ENCODE measurements at places on chromosomes 3 and 15.
A peak's percentile ranks its signal among the peaks of the same experiment; 100 is the strongest.

DNA sequence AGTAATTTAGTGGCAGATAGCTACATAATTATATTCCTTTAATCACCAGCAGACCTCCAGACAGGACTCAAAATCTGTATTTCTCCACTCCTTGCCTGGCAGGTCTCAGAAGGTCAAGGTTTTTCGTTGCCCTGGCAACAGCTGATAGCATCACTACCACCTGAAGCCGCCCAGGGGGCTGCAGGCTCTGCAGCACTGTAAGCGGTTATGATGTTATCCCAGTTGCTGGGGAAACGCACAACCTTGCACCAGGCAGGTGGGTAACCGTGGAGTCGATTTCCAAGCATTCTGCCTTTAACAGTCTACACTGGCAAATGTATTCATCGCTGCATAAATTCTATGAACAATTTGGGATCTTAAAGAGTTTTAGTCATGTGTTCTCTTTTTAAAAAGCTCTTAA is 756.3 kb downstream of the NTRK3 start:
- DNase-seq: no peak

- no peak for DNase-seq
Measured at GRCh38 chr3:126319701-126320295, 37.4 kb downstream of the KLF15 start.

GRCh38 chr3:42975456-42975855 is 3.7 kb upstream of the GASK1A start:
- DNase-seq: no peak

DNA sequence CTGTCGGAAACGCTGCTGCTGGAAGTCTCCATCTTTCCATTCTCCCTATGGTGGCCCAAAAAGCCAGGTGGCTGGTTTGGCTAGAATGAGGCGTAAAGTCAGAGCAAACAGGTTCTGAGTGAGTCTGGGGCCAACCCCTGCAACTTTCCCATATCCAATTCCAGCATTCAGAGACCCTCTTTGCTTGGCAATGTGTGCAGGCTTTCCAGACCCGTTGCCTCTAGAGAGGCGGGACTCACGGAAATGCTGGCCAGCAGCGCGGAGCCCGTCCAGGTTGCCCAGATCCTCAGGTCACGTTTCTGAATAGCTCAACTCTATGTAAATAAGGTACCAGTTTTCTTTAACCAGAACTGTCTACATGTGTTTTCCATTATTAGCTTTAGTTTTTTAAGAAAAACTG is 68.0 kb downstream of the VGLL4 start:
- no peak for DNase-seq

GRCh38 chr3:153042088-153042487 is 119.9 kb upstream of the RAP2B start:
- DNase-seq: no peak

DNA sequence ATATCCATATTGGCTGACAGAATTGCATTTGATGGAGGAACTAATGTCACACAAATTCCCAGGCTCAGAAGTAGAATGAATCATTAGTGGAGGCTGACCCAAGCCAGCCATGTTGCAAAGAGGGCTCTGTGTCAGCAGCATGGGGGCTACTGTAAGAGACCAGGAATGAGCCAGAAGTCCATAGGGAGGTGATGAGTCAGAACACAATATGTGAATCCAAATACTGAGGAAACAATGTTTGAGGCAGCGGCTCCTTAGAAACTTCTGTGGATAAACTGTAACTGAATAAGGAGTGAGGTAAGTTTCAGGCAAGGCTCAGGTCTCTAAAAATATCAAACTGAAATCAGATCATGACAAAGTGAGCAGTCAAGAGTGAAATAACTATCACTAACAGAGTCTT is 170.7 kb downstream of the WDR72 start:
- DNase-seq: no peak

GRCh38 chr3:16982460-16982859 is 97.7 kb downstream of the PLCL2 start:
- DNase-seq: no peak

GRCh38 chr15:41079717-41080116 is 36.4 kb downstream of the INO80 start:
- no peak for DNase-seq

DNA sequence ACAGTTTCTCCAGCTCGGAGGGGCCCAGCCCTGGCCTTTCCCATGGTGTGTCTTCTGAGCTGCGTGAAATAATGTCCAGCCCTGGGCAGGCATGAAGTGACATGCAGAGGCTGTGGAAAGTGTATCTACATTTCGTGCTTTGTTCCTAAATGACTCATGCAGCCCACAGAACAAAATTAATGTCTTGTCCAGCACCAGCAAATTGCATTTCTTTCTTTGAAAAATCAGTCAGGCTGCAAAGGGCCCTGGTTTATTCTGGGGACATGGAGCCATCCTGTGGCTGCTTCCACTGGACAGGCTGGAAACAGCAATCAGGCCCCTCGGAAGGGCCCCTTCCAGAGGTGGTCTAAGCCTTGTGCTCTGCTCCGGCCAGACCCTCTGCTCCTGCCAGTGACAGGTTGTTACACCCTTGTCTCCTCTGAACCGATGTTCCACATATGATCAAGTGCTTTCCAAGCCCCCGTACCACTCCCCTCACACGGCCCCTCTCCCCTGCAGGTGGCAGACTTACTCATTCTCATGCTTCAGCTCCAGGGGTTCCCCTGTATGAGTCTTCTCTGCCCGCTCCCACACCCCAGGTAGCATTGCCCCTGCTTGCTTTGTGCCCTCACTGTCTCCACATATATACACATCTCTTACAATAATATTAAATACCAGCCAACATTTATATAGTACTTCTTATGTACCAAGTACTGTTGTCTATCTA is 33.7 kb downstream of the CRYGS start:
- no peak for DNase-seq

DNA sequence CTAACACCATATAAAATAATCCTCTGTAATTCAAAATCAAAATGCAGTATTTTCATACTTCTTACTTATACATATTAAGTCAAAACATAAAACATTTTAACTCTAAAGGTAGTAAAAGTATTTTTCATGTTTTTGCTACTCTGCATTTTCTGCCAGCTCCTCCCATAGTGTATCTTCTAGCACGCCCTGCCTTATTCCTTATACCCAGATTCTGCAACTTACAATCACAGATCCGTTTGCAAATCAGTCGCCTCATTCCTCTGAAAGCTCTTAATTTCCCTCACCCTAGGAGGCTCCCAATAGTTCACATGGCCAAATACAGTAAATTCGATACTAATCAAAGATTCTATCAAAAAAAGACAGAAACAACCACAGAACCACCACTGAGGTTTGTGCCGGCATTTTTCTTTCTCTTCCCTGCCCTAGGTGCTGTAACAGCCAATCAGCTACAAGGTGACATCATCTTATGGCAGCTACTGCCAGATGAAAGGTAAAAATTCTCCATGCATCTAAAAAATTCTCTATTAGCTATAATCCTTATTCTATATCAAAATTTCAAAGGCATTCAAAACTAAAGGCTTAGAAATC is 72.9 kb downstream of the CLASP2 start:
- peak; percentile 28 for DNase-seq

All from NCI-H774 (cell line).